ENCODE measurements at places on chromosomes 11 and 22.

- no peak for DNase-seq
Observed at GRCh38 chr11:31687256-31687655, 123.9 kb downstream of the PAX6 start.

DNA sequence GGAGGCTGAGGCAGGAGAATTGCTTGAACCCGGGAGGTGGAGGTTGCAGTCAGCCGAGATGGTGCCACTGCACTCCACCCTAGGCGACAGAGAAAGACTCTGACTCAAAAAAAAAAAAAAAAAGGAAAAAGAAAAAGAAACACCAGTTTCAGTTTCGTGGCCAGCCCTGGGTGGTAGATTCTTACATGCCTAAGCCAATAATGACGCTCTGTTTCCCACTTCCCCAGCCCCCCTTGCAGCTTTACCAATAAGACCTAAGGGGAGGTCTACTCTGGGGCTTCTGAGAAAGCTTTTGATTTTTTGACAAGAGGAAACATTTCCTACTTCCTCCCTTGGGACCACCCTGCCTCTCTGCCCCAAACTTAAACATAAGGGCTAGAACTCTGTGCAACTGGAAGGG is 30.0 kb upstream of the PTPRJ start:
- peak; percentile 30 for DNase-seq

DNA sequence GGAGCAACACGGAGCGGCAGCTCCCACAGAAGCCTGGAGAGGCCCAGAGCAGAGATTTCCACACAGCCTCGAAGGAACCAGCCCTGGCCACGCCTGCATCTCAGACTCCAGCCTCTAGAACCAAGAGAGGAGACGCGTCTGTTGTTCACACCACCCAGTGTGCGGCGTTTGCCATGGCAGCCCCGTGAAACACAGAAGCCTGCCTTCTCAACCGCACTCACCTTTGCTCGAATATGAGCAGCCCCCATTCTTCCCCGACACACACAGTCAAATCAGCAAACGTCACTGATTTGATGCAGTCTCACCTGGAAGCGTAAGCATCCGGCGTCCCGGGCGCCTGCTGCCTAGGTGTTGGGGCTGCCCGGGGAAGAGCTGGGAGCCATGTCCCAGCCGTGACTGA is 14.2 kb upstream of the TALDO1 start:
- no peak for DNase-seq

DNA sequence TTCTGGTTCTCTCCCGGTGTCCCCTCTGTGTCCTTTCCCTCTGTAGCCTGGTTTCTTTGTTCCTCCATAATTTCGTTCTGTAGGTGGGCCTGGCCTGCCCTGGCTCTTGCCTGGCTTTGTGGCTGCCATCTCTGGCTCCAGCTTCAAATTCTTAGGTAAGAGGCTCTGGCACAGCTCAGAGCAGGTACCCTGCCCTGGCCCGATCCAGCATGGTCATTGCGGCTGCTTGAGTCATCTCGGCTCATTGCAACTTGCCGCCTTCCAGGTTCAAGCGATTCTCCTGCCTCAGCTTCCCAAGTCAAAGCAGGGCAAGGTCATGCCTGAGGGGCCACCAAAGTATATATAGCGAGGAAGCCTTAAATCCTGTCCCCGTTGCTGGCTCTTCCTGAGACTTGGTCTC is 76.0 kb downstream of the OSBP2 start:
- DNase-seq, result no peak

- DNase-seq, result no peak
Observed at GRCh38 chr22:40056559-40056958, 61.8 kb downstream of the FAM83F start.

DNA sequence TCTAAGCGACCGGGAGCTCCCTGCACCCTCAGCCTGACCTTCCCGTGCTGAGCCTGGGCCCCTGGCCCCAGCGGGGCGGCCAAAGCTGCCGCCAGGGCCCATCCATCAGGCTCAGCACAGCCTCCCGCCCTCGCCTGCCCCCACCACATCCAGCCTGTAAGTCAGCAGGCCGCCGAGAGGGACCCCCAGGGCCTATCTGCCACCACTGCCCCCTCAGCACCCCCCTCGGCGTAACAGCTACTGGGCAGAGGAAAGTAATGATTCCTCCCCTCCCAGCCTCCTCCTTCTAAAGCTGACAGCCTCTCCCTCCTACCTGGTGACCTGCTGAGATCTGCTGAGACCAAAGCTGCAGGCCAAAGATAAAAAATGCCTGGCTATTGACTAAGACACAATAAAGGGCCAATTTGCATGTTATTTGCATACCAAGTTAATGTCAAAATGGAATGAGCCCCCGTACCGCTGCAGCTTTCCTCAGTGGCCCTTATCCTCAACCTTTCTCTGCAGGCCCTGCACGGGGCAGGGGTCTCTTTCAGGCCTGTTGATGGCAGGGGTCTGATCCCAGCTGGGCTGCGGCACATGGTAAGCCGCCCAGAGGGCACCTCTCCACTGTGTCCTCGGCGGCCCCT is 51.6 kb downstream of the RPUSD4 start:
- DNase-seq, result no peak

GRCh38 chr11:108698844-108699642 is 34.2 kb downstream of the DDX10 start:
- no peak for DNase-seq

DNA sequence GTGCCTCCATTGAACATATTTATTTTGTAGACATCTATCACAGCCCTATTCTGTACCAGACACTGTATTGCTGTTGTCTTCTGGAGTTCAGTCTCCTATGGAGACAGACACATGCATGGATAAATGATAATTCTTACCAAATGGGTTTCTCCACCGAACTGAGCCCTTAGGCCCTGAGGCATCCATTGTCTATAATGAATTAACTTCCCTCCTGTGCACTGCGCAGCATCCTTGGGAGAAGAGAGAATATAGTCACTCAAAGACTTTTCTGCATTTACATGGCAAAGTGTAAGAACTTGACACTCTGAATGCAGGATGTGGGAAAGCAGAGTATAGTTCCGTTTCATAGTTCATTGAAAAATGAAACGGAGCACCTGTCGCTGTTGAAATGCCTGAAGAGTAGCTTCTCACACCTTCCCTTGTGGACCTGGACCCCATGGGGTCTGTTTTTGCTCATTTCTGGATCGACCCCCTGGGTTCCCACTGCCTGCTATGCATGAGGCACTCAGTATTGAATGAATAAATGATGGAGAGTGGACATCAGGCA is 6.2 kb downstream of the ZNRF3 start:
- no peak for DNase-seq
